ENCODE measurements at places on chromosomes 3 and 15. TPM values are rescaled to one million over a fixed set of nuclear protein-coding genes. Genes with fewer than 3 reads are reported as not detected.

Gene CCR3
- total RNA-seq: not detected

Gene TRIM42
- total RNA-seq: not detected

Gene CPNE4
- not detected for total RNA-seq

Gene ZBED2
- total RNA-seq: not detected

Gene FEZF2
- total RNA-seq: not detected

Gene GRK7
- total RNA-seq: not detected

Gene ISLR2
- 0.10 TPM for total RNA-seq

Gene GOLGA8S
- total RNA-seq: 0.10 TPM

Gene EEF1AKMT4
- total RNA-seq: 2.9 TPM

Gene SLC9C1
- total RNA-seq: 0.43 TPM

Gene ITGB5
- 842 TPM for total RNA-seq

Gene PGBD4
- total RNA-seq: 3.9 TPM

Gene LTK
- total RNA-seq: 0.07 TPM

Gene SERINC4
- total RNA-seq: not detected

All from smooth muscle cell of the pulmonary artery (primary cell).